ENCODE measurements at places on chromosomes 2 and 18.
A peak's percentile ranks its signal among the peaks of the same experiment; 100 is the strongest.

GRCh38 chr2:235934059-235934773, 234.0 kb downstream of the GBX2 start:
- no peak for DNase-seq

- no peak for DNase-seq
Observed at GRCh38 chr2:111106706-111107105, 14.0 kb upstream of the BCL2L11 start.

- peak; percentile 38 for DNase-seq
Observed at GRCh38 chr2:193695367-193695766, 1500.6 kb upstream of the TMEFF2 start.

DNA sequence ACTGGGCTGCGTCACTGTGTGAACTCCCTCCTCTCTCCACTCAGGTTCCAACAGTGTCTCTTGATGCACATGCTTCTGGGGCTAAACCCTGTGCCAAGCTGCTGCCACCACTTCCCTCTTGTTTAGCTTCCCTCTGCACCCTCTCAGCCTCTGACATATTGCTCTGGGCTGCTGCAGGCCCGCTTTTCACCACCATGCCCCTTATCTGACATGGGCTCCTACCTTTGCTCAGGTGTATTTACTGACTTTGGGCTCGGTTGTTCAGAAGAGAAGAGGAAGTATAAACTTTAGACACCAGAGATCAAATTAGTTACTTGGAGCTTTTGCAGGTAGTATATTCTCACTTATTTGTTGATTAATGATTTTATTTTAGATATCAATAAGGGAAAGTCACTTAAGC, 77.6 kb downstream of the WDR7 start:
- no peak for DNase-seq

Measured in NAMALWA (cell line).